Muscle of arm (tissue), 14 donors: ENCODE measurements at places on chromosomes 5 and 9.

DNA sequence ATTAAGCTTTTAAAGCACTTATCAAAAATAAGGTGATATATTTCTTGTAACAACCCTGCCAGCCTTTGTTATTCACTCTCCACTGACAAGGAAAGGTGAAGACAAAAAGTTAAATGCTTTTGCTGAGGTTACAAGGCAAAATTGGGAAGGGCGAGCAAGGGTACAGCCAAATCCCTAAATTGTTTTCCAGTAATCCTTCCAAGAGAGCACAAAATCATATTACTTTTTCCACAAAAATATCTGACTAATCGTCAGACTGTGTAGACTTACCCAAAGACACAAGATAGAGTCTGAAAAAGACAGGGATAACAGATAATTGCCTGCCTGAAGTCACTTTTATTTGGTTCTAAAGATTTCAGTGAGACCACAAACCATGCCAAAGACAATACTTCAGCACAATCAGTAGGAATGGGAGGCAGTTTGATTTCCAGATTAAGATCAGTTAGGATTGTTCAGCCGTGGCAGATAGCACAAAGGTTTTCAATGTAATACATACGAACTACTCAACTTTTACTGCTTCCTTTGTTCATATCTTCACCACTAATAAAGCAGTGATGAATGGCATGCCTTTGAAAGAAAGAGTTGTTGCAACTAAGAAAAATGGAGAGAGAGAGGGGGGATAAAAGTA lies 383.8 kb upstream of the TUSC1 start:
- DNase-seq: peak; percentile 50

- DNase-seq: no peak
These were observed 84.0 kb downstream of the MAST4 start for GRCh38 chr5:66680221-66680620.

DNA sequence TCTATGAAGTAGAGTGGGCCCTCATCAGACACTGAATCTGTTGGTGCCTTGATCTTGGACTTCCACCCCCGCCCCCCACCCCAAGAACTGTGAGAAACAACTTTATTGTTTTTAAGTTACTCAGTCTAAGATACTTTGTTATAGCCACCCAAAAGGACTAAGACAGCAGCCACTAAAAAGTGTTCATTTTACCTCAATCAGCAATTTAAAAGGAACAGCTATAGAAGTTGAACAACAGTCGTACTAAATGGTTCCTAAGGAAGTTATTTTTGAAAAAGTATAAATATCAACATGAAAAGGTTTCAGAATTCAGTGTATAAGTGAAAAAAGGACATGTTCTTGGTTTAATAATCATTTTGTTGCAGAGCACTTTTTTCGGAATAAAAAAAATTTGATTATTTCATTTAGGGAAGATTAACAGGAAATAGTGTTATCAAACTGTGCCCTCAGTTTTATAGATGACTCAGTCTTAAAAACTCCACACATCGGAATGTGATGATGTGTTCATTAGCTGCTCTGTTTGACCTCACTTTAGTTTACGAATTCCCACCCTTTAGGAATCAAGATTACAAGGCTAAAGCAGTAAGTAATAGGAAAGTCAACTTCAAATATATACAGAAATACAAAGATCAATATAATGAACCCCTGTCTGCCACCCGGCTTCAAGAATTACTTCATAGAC lies 71.2 kb downstream of the MTAP start:
- DNase-seq: no peak

DNA sequence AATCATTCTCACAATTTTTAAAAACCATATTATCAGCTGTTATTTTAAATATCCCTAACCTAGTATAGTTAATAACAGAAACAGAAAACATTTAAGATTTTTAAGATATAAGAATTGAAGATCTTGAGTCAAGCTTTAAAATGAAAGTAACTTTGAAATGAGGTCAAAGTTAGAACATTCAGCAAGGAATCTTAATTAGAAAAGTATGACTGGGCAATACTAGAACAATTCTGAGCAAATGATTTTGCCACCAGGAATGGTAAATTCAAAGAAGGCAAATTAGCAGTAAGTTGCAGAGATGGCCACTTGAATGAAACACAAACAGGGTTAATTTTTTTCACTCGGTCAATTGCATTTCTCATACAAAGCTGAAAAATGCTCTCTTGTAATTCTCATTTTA lies 117.9 kb downstream of the NXNL2 start:
- no peak for DNase-seq

- no peak for DNase-seq
These were observed 1.1 kb downstream of the DIAPH1 start for GRCh38 chr5:141617682-141618029.
